ENCODE measurements at places on chromosomes 2 and 18.

DNA sequence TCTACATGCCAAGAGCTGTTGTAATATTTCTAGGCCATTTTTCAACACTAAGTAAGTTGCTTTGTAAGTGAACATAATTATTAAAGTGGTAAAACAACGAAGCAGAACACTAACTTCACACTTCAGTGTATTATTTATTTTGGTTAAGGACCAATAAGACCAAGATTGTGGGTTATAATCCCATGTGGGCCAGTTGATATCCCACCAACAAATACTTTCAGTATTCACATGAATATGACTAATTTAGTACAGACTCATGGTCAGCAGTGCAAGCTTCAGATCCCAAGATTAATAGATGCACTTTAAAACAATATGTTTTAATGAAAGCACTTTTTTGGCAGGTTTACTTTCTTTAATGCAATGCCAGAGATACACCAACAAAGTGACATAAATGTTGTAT lies 154.3 kb downstream of the LCLAT1 start:
- DNase-seq: no peak

- no peak for DNase-seq
These were observed 1.2 kb upstream of the ALPP start for GRCh38 chr2:232377319-232377718.

GRCh38 chr2:178704876-178705275 lies 102.3 kb downstream of the TTN start:
- no peak for DNase-seq

DNA sequence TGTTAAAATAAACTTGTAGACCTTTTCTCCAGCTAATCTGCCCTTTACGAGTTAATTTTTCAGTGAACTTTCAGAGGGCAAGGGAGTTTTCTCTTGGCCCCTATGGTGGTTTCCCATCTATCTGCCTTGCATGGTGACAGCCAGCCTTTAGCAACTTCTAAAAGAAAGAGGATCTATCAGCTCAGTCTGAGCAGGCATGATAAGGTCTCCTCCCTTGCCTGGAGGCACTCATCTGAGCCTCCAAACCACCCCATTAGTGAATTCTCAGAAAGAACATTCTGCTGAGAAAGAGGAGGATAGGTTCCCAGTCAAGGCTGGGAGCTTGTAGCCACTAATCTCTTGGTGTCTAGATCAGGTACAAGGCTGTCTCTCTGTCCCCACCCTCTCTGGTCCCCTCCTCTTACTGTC lies 10.7 kb upstream of the GYPC start:
- DNase-seq: no peak

DNA sequence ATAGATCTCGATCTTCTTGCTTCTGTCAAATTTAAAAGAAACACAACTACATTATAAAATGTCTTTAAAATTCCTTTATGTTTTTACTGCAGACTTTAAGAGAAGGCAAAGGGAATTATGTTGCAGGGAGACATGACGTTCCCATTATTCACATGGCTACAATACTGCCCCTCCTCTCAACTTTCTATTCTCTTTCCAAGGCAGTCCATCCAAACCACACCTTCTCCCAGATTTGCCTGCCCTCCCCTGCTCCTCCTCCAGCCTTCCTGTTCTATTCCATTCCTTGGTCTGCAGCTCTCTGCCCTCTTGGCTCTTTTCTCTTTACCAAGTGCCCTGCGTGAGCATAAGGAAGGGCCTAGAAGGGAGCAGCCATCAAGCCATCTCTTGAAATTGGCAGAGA lies 61.3 kb downstream of the NABP1 start:
- DNase-seq: no peak

Measured in neural progenitor cell (in vitro differentiated cells).